CD4-positive, alpha-beta memory T cell (primary cell): ENCODE measurements at places on chromosomes 5 and 9.

GRCh38 chr5:53782620-53783019 lies 222.2 kb downstream of the NDUFS4 start:
- DNase-seq: no peak

- no peak for DNase-seq
These were observed 585.0 kb downstream of the KIF4B start for GRCh38 chr5:155598552-155598951.

DNA sequence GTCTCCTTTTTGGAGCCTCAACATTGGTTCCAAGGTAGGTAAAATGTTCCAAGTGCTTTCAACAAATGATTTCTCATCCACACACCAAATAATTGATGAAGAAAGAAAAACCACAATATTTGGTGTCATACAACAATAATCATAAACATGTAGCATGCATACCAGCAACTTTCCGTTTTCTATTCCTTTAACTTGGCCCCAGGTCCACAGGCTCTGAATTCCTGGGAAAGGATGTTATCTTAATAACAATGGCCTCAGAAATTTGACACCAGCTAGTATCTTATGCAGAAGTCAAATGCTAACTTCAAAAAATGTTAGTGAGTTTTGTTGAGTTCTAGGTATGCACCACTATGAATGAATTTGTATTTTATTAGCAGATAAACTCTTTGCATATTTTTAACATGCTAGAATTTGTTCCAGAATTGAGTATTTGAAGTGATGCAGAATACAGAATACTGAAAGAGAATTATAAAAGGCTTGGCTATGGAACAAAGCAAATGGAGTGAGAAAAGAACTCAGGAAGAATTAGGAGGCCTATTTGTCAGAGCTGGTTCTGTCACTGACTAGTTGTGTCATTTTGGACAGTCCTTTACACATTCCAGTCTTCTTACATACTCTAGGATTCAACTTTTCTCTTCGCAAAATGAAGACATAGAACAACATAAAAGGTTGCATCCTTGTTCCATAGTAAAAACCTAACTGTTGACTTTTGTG lies 435.3 kb upstream of the TNC start:
- DNase-seq: no peak

DNA sequence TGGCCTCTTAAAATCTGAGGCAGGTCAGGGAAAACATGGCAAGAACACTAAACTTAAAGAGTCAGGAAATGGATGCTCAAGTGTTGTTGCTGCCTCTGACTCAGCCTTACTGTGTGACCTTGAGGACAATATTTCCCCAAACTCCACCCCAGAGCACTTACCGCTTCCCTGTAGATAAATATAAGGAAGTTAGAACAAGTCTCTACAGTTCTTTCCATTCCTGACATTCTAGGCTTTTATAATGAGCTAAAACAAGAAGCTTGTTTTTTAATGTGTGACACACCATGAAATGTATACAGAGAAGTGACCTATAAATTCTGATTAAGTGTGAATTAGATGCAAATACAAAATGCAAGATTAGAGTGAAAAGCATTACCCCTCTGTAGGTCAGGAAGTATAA lies 129.3 kb downstream of the GRIA1 start:
- DNase-seq: no peak

DNA sequence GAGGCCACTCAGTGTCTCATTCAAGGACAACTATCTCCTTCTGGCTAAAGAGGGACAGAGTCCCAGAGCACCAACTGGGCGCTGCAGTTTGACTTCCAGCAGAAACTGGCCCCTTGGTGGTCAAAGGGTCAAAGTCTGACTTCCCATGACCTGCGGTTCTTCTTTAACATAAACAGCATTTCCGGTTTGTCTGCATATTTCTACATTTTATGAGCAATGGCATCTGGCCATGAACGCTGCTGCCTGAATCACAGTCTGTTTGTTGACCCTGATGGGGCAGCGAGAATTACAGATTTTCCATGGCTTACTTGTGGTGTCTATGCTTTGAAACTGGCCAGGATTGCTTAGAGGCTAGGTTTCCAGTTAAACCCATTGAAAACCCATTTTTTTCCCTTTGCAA lies 1.3 kb downstream of the TNFSF15 start:
- DNase-seq: no peak

DNA sequence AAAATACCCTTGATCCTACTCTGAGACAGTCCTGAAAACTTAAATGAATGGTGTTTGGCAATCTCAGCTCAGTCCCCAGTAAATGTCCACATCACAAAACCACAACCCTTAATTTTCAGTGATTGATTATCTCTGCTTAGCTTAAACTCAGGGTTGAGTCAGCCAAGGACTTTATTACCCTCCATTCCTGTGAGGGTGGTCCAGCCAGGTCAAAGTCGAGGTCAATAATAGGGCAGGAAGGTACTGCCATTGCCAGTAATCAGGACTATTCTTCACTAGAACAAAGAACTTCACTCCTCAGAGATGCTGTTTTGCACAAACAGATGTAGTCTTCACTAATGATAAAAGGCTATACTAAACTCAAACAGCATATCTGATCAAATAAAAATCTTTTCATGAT lies 499.4 kb downstream of the ISL1 start:
- no peak for DNase-seq

DNA sequence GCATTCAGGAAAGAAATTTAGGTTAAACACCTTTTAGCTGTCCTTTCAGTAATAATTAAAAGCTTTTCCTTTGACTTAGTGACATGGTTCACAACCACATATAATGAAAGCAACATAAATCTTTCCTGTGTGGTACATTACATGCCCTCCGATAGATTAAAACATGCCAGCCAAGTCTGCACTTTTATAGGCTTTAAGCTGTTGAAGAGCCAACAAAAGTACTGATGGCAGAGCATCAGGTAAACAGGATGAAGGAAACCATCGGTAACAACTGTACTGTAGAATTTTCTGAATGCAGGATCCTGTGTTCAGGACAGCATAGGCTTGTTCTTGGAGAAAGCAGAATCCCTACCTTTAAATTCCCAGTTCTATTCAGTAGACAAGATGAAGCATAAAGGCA lies 226.6 kb downstream of the MLLT3 start:
- no peak for DNase-seq

DNA sequence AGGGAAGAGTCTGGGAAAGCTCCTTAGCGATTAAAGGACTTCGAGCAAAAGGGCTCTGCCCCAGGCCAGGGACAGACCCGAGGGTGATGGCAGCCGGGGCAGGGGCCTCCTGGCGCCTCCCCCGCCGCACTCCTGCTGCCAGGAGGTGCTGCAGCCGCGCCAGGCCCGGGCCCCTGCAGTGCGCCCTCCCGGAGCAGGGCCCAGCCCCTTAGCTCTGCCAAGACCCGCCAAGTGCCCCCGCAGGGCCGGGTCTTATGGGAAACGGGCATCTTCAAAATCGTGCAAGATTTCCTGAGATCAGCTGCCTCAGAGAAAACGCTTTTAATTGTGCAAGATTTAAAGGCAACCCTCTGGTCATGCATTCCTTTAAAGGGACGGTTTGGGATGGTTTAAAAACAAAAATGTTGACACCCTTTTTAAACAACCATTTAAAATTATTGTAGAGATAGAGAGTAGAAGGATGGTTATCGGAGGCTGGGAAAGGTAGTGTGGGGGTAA lies 52.4 kb downstream of the CDC14B start:
- DNase-seq: no peak

DNA sequence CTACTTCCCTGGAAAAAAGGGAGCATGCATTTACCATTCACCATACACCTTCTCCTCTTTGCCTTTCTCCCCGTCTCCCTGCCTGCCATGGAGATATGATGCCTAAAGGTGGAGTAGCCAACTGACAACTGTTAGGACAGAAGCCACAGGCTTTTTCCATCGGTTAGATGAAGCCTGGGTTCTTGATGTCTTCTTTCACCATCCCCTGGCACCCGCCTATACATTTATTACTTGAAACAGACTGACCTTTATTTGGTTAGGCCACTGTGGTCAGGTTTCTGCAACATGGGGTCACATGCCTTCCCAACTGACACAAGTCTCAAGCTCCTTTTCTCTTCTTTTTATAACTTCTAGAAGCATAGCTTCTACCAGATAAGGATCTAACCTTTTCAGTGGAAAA lies 7.1 kb downstream of the LCP2 start:
- DNase-seq: no peak
